ENCODE measurements at places on chromosomes 13 and 19.
A peak's percentile ranks its signal among the peaks of the same experiment; 100 is the strongest.

GRCh38 chr19:28349604-28350003 is 863.3 kb downstream of the UQCRFS1 start:
- peaks cover 4% of the 10 kb centered on the region for H3K36me3 ChIP-seq
- no peak overlapping the region for H3K4me3 ChIP-seq

GRCh38 chr13:39405596-39406205 is 197.3 kb downstream of the LHFPL6 start:
- no peak for DNase-seq
- H3K27me3 ChIP-seq, result no peaks in the 10 kb centered on the region
- H3K4me1 ChIP-seq, result no peaks in the 10 kb centered on the region
- no peaks in the 10 kb centered on the region for H3K36me3 ChIP-seq
- no peak overlapping the region for H3K4me3 ChIP-seq
- no peak overlapping the region for H3K27ac ChIP-seq

DNA sequence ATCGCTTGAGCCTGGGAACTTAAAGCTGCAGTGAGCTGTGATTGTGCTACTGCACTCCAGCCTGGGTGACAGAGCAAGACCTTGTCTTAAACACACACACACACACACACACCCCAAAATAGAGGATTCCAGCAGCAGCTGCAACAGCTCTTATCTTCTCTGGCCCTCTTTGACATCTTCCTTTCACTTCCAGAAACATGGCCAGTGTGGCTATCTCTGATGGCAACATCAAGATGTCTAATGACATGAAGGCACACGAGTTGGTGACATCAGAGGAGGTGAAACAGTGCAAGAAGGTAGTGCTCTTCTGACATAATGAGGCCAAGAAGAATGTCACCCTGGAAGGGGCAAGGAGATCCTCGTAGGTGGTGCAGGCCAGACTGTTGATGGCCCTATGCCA is 81.2 kb downstream of the TM9SF2 start:
- no peaks in the 10 kb centered on the region for H3K4me1 ChIP-seq
- no peak overlapping the region for H3K4me3 ChIP-seq
- H3K36me3 ChIP-seq, result no peaks in the 10 kb centered on the region
- no peak overlapping the region for H3K27ac ChIP-seq
- no peak for DNase-seq
- H3K27me3 ChIP-seq, result no peaks in the 10 kb centered on the region

DNA sequence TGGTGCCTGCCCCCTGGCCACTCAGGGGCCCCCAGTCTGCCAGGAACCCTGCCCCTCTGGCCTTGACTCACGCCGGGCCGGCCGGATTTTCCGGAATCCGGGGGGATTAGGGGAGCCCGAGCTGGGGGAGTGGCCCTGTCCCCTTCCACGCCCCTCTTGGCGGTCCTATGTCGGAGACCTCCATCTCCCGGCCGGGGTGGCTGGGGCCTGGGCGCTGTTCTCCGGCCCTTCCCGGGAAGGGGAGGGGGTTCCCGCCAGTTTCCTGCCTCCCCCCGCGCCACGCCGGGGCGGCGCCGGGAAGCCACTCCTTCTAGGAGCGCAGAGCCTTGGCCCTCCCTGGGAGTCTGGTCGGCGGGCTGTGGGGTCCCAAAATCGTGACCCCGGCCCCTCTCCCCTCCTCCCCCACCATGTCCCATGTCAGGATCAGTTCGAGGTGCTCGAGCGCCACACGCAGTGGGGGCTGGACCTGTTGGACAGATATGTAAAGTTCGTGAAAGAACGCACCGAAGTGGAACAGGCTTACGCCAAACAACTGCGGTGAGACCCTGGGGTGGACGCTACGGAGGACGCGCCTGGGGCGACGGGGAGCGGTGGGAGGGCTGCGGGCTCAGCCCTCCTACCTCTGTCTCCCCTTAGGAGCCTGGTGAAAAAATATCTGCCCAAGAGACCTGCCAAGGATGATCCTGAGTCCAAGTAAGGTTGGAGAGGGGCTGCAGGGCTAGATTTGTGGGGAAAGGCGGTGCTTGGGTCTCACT is 1.3 kb downstream of the TRIP10 start:
- H3K4me1 ChIP-seq, result peaks cover 21% of the 10 kb centered on the region
- peak overlapping the region; percentile 45 for H3K4me3 ChIP-seq
- peaks cover 4% of the 10 kb centered on the region for H3K36me3 ChIP-seq
- DNase-seq, result no peak

DNA sequence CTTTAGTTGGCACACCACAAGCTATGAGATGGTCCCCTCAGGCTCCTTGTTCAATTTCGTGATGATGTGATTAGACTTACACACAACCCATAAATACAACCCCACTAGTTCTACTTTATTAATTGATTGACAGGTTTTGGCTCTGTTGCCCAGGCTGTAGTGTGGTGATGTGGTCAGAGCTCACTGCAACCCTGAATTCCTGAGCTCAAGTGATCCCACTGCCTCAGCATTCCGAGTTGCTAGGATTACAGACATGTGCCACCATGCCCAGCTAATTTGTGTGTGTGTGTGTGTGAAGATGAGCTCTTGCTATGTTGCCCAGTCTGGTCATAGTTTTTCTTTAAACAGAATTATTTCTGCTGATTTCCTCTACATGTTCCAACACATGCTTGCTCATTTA is 17.5 kb upstream of the HTR2A start:
- H3K27me3 ChIP-seq, result no peaks in the 10 kb centered on the region
- H3K36me3 ChIP-seq, result no peaks in the 10 kb centered on the region
- no peaks in the 10 kb centered on the region for H3K4me1 ChIP-seq
- H3K27ac ChIP-seq, result no peak overlapping the region
- no peak overlapping the region for H3K4me3 ChIP-seq

DNA sequence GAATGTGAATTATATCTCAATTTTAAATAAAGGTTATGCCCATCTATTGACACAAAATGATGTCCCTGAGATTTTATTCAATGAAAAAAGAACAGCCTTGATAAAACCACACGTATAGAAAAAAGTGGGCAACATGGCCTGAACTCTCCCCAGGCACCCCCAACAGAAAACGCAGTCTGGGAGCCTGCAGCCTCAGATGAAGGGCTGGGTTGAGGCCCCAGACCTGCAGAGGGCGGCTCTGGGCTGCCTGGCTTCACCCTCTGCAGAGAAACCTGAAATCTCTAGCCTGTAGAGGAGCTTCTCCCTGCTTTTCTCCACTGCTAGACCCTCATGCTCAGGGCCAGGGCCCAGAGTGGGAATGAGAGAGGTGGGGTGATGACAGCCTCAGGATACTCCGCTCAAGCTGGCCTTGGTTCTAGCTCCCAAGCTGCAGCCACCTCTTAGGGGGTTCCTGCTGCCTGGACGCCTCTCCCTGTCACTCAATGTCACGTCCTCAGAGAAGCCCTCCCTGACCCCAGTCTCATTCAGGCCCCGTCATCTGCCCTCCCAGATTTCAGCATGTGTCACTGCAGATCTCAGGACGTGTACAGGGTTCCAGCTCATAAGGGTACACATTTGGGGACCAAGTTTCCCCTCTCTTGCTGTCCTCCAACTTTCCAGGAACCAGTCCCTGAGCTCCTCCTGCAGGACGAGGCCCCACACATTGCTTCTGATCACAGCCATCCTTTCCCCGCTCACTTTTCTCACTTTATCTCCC is 1.8 kb downstream of the MBD3 start:
- H3K4me1 ChIP-seq, result peaks cover 27% of the 10 kb centered on the region
- no peaks in the 10 kb centered on the region for H3K27me3 ChIP-seq
- H3K27ac ChIP-seq, result peak overlapping the region; percentile 64
- no peak for DNase-seq
- peaks cover 23% of the 10 kb centered on the region for H3K36me3 ChIP-seq

DNA sequence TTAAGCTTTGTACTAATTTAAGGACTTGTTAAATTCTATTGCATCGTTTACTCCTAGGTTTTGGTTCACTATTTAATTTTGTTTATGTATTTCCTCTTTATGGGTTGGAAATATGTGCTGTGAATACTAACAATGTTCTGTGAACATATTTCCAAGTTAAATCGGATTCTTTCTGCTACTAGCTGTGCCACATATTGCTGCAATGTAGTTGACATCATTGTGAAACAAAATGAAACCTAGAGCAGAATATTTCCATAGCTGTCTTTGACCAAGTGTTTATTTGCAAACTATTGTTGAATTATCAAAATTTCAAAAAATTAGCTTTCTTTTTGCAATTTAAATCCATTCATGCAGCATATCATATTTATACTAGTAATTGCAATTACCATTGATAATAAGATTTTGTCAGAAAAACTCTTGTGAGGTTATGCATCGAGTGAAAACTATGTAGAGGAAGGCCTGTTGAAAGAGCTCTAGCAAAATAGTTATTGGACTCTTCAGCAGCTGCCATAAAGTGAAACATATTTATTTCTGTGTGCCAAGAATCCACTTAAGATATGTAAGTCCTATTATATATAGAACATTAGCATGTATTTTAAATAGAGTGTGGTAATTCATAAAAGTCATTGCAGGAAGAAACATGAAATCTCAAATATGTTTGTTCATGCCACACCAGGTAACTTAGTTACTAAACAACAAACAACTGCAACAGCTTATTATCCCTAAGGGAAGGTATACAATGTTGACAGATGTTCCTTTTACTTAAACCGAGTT is 575.1 kb downstream of the SLITRK6 start:
- H3K4me1 ChIP-seq, result no peaks in the 10 kb centered on the region
- H3K27me3 ChIP-seq, result no peaks in the 10 kb centered on the region
- no peak overlapping the region for H3K4me3 ChIP-seq
- no peak overlapping the region for H3K27ac ChIP-seq
- no peak for DNase-seq
- H3K36me3 ChIP-seq, result no peaks in the 10 kb centered on the region

DNA sequence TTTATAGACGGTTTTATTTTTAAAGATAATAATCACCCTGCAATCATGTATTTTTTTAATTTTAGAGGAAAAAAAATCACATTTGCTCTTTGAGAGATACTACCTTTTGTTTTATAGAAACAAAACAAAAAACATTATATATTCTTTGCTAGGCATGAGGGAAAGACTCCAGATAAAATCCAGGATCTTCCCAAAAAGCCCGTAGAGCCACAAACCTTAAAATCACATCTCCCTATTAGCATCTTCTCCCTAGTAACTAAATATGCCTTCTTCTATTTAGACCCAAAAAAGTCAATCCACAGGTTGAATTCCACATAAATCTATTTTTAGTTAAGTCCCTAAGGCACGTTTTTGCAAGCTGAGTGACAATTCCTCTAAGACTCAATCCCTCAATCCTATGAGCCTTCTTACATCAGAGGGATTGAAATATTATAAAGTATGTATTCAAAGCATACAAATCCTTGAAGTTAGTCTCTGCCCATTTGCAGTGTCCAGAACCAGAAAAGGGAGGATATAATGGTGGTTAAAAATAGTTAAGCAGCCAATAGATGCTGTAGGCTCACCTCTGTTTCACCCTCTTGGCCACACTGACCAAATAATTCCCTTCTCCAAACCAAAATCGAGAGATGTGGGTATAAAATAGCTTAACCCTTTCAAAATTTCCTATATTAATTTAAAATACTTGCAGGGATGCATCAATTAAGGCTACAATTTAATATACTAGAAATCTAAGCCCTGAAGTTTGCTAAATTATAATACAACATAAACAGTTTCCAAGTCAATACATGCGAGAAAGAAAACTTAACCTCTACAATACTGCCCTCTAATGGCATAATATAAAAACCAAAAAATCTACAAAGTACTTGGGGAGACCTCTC is 64.0 kb downstream of the SERP2 start:
- no peaks in the 10 kb centered on the region for H3K27me3 ChIP-seq
- peak overlapping the region; percentile 95 for H3K4me3 ChIP-seq
- peaks cover 10% of the 10 kb centered on the region for H3K4me1 ChIP-seq
- H3K27ac ChIP-seq, result no peak overlapping the region

- H3K4me1 ChIP-seq, result no peaks in the 10 kb centered on the region
- no peak overlapping the region for H3K27ac ChIP-seq
- DNase-seq, result no peak
Measured at GRCh38 chr19:42926781-42927180, 9.1 kb upstream of the PSG6 start.

GRCh38 chr13:30864433-30865122 is 41.5 kb upstream of the MEDAG start:
- H3K36me3 ChIP-seq, result no peaks in the 10 kb centered on the region
- peaks cover 12% of the 10 kb centered on the region for H3K4me1 ChIP-seq
- H3K27ac ChIP-seq, result no peak overlapping the region
- no peak for DNase-seq
- no peak overlapping the region for H3K4me3 ChIP-seq
- no peaks in the 10 kb centered on the region for H3K27me3 ChIP-seq

- DNase-seq, result no peak
- H3K4me1 ChIP-seq, result no peaks in the 10 kb centered on the region
- H3K27ac ChIP-seq, result no peak overlapping the region
- H3K27me3 ChIP-seq, result no peaks in the 10 kb centered on the region
- H3K36me3 ChIP-seq, result no peaks in the 10 kb centered on the region
Measured at GRCh38 chr13:23140492-23140891, 40.3 kb upstream of the SGCG start.

GRCh38 chr19:46813839-46814358 is 25.5 kb upstream of the SLC1A5 start:
- H3K4me1 ChIP-seq, result peaks cover 30% of the 10 kb centered on the region
- DNase-seq, result no peak
- no peak overlapping the region for H3K4me3 ChIP-seq
- no peaks in the 10 kb centered on the region for H3K27me3 ChIP-seq
- H3K27ac ChIP-seq, result no peak overlapping the region
- H3K36me3 ChIP-seq, result no peaks in the 10 kb centered on the region

GRCh38 chr13:48600374-48601364 is 53.1 kb upstream of the CYSLTR2 start:
- H3K4me3 ChIP-seq, result no peak overlapping the region
- no peak for DNase-seq
- no peaks in the 10 kb centered on the region for H3K27me3 ChIP-seq
- H3K27ac ChIP-seq, result no peak overlapping the region
- no peaks in the 10 kb centered on the region for H3K36me3 ChIP-seq
- H3K4me1 ChIP-seq, result no peaks in the 10 kb centered on the region

- no peaks in the 10 kb centered on the region for H3K36me3 ChIP-seq
- no peaks in the 10 kb centered on the region for H3K27me3 ChIP-seq
- H3K27ac ChIP-seq, result no peak overlapping the region
- H3K4me3 ChIP-seq, result no peak overlapping the region
- H3K4me1 ChIP-seq, result no peaks in the 10 kb centered on the region
- no peak for DNase-seq
Measured at GRCh38 chr13:96794669-96795068, 199.6 kb downstream of the OXGR1 start.

DNA sequence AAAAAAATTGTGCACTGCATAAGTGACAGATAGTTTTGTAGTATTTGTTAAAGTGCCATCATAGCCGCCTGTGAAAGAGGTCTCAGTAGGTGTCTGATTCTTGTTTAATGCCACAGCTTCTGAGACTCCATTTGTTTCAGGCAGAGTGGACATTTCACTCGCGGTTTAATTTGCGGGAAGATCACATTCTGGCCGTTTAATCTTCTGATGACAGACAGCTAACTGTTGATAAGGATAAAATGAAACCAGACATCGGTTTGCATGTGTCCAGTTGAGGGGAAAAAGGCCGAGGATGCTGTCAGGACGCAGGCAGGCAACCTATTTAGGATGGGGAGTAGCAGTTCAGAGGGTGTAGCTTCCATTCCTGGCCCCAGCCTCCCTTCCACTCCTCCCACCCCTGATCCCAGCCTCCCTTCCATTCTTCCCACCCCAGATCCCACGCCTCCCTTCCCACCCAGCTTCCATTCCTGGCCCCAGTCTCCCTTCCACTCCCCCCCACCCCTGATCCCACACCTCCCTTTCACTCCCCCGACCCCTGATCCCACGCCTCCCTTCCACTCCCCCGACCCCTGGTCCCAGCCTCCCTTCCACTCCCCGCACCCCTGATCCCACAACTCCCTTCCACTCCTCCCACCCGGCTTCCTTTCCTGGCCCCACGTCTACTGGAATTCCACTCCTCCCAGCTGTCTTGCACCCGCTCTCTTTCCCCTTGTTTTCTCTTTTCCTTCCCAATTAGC is 23.8 kb downstream of the ATP11A start:
- H3K4me1 ChIP-seq, result peaks cover 11% of the 10 kb centered on the region
- DNase-seq, result no peak
- H3K27me3 ChIP-seq, result no peaks in the 10 kb centered on the region
- no peak overlapping the region for H3K27ac ChIP-seq
